ACHN (cell line): ENCODE measurements at places on chromosomes 12 and 14.

DNA sequence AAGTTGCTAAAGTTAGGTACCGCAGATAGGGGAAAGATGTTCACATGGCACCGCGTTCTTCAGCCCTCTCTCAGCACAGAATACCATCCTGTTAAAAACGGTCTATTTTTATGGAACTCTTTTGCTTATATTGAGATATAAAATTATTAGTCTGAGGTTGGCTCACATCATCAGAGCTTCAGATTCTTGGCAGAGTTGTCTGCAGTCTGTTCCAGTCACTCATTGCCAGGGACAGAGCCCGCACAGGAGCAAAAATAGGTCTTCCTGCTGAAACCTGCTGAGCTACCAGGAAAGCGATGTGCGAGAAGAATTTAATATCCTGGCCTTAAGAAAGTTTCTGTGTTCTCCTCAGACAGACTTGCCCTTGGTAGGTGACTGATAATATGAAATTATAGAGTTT lies 249.8 kb downstream of the VRK1 start:
- DNase-seq, result no peak

- no peak for DNase-seq
Observed at GRCh38 chr12:94261119-94261518, 112.7 kb downstream of the PLXNC1 start.

- DNase-seq, result no peak
Observed at GRCh38 chr14:28742171-28742846, 24.3 kb upstream of the FOXG1 start.

DNA sequence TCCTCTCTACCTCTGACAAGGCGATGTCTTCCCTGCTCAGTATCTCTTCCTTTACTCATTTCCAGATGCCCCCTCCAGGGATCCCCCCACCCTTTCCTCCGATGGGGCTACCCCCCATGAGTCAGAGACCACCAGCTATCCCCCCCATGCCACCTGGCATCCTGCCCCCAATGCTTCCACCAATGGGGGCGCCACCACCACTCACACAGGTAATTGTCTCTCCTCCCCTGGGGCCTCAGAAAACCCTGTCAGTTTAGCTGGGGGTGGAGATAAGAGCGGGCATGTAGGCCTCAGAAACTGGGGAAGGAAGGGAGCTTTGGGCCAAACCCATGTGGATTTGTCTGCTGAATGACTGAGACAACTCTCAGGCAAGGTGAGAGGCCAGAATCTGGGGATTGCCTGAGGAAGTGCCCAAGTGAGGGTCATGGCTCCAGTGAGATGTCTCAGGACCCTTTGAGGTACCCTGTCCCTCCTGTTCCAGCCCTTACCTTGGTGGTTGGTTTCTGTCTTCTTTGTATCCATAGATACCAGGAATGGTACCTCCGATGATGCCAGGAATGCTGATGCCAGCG lies 8.1 kb downstream of the PRPF40B start:
- no peak for DNase-seq

DNA sequence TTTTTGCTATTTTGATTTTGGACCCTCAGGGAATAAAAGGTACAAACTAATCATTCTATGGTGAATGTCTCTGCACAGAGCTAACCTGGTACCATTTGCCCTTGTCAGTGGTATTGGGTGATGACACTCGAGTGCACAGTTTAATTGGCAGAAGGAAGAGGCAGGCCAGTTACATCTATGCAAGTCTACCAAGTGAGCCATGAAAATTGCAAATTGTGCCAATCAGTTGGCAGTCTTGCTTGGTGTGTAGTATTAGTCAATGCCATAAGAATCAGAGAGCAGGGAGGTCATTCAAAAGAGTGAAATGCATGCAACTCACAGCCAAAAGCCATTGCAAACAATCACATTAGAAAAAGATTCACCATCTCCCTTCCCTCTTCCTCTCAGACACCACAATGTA lies 479.6 kb downstream of the ADAMTS20 start:
- DNase-seq, result no peak

DNA sequence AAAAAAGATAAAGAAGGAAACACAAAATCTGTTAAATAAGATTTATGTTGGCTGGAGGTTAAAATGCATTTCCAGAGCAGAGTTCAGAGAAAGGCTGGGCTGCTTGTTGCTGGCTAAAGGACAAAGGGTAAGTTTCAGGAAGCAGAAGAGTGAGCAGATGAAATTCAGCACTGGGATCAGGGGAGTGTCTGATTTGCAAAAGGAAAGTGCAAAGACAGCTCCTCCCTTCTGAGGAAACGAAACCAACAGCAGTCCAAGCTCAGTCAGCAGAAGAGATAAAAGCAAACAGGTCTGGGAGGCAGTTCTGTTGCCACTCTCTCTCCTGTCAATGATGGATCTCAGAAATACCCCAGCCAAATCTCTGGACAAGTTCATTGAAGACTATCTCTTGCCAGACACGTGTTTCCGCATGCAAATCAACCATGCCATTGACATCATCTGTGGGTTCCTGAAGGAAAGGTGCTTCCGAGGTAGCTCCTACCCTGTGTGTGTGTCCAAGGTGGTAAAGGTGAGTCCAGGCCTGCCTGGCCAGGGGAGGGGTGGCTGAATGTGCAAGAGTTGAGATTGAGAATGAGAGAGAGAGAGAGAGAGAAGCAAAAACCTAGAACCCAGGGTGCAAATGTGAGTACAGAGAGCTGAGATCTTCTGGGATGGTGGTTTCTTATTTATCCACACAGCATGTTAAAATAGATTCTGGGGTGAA lies at the start of gene OAS1:
Gene OAS1, plus strand, starts transcription at position 251 of the 703 bp plus-strand sequence. Its CDS starts 78 bp downstream, at position 329.
- DNase-seq, result peak; percentile 89
